ENCODE measurements at places on chromosomes 13 and 19. TPM values are rescaled to one million over a fixed set of nuclear protein-coding genes. Genes with fewer than 3 reads are reported as not detected.
A peak's percentile ranks its signal among the peaks of the same experiment; 100 is the strongest.

- no peak for DNase-seq
These were observed 114.9 kb upstream of the SOX1 start for GRCh38 chr13:111952032-111952431.

DNA sequence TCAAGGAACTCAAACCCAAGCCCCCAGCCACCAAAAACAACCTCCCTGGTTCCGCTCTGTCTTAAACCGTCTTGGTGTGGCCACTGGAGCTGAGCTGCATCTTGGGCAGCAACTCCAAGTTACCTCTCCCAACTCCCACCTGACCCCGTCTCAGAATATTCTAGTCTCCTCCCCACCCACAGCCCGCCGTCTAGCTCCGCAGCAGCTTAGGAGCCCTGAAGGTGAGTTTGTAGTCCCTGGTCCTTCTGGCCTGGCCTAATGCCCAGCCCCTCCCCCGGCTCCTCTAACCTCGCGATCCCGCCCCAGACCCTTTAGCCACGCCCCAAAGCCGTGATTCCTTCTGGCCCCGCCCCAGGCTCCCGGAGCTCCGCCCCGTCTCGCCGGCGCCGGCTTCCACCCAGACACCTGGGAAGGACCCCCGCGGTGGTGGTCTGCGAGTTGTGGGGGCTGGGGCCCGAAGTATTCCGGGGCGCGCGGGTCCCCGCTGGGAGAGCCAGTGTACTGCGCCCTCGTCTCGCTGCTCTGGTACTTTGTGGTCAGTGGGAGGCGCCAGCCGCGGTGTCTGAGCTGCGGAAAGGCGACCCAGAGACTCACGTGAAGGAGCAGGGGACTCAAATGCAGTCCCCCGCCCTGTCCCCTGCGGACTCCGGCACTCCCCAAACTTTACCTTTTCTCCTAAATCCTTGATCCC is 2.5 kb upstream of the LHB start:
- peak; percentile 39 for DNase-seq

GRCh38 chr13:51426982-51427381 is 25.9 kb downstream of the INTS6 start:
- no peak for DNase-seq

GRCh38 chr13:111547726-111548273 is 227.4 kb downstream of the TEX29 start:
- DNase-seq: no peak

- no peak for DNase-seq
These were observed 155.0 kb upstream of the TSHZ3 start for GRCh38 chr19:31504221-31504620.

DNA sequence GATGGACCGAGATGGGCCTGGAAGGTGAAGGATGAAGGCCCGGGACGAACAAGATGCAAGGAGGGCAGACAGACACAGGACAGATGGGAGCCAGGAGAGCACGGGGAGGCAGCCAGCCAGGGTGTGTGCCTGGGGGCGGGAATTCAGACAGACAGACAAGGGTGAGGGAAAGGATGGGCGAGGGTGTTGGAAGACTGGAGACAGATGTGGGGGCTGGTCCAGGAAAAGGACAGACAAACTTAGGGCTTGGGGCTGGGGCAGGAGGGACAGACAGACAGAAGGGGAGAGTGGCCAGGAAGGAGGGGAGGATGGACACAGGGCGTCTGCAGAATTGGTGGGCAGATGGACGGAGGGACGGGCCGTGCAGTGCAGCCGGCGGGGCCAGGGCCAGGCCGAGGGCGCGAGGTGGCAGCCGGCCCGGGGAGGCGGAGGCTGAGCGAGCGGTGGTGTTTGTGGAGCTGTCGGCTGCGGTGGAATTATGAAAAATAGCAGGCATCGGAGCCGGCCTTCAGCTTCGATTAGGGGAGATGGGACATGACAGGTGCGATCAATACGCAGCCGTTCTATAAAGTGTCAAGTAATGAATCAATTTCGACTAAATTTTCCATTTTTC is 4.6 kb upstream of the ERFL start:
- no peak for DNase-seq

NLRP5 gene
- total RNA-seq: not detected

SLC7A10 gene
- total RNA-seq: 1.4 TPM

ZIK1 gene
- 27.6 TPM for total RNA-seq

SOHLH2 gene
- not detected for total RNA-seq
